NCI-H345 (cell line): ENCODE measurements at places on chromosomes 3 and 15.

GRCh38 chr15:25541228-25541627 lies 102.4 kb upstream of the UBE3A start:
- DNase-seq, result no peak

DNA sequence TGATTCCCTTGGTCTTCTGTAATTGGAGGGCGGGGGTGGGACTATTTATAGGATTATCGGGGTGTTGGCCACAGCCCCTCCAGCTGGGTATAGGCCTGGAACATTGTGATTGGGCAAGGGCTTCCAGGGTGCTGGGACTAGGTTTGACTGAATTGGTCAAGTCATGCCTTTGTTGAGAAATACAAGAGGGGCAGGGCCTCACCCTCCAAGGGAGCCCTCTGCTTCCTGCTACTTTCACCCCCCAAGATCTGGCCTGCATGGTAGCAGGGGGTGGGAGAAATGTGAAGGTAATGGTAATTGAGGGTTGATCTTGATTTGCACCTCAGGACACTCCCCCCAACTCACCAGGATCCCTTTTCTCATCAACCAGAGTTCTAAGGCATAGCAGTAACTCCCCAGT lies 25.2 kb downstream of the TRIM71 start:
- no peak for DNase-seq

GRCh38 chr3:100360757-100361496 lies 26.4 kb downstream of the NIT2 start:
- no peak for DNase-seq

DNA sequence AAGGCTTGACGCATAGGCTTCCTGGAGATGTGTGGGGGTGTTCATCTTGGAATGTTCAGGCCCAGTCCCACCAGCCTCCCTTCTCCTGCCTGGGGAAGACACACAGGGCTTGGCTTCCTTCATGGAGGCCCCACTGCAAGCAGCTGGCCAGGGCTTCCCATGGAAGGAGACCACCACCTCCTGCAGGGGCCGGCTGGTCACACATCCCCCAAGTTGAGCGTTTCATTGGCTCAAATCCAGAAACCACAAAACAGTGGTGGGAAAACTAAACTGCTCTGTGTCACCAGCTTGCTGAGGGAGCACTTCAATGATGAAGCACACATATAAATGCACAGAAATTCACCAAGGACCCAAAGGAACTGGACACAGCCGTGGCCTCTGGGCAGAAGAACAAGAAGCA lies 8.3 kb downstream of the IQSEC1 start:
- DNase-seq, result no peak

- no peak for DNase-seq
Measured at GRCh38 chr3:43279532-43279931, 6.8 kb upstream of the SNRK start.

DNA sequence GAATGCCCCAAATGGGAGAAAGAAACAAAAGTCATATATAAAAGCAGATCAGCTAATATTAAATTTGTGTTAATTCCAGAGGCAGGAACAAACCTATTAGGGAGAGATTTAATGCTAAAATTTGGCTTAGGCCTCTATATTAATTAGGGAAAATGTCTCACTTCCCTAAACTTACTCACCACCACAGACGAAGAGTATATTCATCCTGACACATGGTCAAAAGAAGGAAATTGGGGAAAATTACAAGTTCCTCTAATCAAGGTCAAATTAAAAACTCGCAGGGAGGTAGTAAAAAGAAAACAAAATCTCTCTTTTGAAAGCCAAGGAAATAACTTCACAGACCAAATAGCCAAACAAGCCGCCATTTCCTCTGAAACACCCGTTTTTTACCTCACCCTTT lies 32.2 kb downstream of the GRM2 start:
- no peak for DNase-seq

GRCh38 chr3:172257648-172258400 lies 190.4 kb downstream of the GHSR start:
- no peak for DNase-seq

GRCh38 chr15:69000725-69001503 lies 13.6 kb upstream of the NOX5 start:
- no peak for DNase-seq

GRCh38 chr3:69906351-69906966 lies 93.1 kb upstream of the SAMMSON start:
- no peak for DNase-seq

- no peak for DNase-seq
Measured at GRCh38 chr3:142647856-142648255, 51.7 kb downstream of the PLS1 start.

- no peak for DNase-seq
Measured at GRCh38 chr3:55283441-55283925, 203.6 kb downstream of the WNT5A start.

- DNase-seq, result no peak
Measured at GRCh38 chr15:71591057-71591456, 219.3 kb upstream of the NR2E3 start.

DNA sequence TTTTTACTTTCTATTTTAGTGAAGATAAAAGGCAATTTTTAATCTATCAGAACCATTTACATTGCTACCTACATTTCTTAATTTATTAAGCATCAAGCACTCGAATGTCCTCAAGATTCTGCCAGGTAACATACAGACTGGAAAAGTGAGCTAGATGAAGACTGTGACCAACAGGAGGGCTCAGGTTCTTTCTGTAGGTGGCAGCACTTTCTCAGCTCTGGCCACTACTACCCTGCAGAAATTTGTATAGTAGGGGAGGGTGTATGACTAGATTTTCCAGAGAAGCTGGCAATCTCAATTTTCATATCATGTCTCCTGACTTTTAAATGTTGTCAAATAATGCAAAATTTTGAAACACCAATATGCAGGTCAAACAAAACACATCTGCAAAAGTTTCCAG lies 165.0 kb upstream of the SUCLG2 start:
- DNase-seq, result no peak

DNA sequence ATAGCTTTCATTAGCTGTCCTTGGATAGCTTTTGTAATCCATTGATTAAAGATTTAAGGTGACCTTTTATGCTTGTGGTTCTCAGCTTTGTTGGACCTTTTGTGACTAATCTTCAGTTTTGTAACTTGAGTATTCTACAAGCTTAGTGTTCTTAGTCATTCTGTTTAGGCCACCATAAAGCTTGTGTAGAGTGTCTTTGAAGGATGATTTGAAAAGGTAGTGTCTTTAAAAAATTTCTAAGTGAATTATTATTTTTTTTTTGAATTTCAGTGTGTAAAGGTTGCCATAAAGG lies 7.5 kb downstream of the MORF4L1 start:
- no peak for DNase-seq

- no peak for DNase-seq
Measured at GRCh38 chr3:119236756-119237155, 3.9 kb downstream of the B4GALT4 start.

DNA sequence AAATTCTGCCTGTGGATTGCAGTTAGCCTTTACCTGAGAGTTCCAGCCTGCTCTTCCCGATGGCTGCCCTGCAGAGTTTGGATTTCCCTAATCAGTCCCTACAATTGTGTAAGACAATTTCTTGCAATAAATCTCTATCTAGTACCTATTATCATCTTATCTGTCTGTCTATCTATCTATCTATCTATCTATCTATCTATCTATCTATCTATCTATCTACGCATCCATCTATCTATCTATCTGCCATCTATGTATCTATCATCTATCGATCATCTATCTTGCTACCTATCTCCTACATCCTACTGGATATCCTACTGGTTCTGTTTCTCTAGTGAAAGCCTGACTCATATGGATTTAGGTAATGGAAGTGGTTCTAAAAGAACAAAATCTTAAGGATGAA lies 30.4 kb upstream of the XCR1 start:
- no peak for DNase-seq

- peak; percentile 7 for DNase-seq
Measured at GRCh38 chr3:46386205-46386604, 15.5 kb downstream of the CCR5 start.

GRCh38 chr15:88690331-88690730 lies 51.5 kb downstream of the ISG20 start:
- DNase-seq, result no peak

GRCh38 chr3:25572919-25573385 lies 91.8 kb downstream of the TOP2B start:
- no peak for DNase-seq

DNA sequence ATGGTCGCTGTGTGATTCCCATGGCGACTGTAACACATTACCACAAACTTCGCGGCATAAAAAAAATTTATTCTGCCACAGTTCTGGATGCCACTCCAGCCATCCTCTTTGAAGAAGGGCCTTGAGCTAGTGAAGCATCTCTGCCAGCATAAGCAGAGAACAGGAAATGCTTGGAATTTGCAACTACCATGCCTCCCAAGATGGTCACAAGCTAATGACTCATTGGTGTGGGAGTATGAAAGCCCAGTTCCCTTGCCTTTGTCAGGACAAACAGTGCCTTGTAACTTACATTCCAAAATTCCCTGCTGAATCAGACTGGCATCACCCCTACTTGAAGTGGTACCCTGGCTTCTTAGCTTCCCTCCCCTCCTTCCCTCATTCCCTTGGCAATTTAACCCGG lies 129.7 kb downstream of the PROS1 start:
- no peak for DNase-seq

DNA sequence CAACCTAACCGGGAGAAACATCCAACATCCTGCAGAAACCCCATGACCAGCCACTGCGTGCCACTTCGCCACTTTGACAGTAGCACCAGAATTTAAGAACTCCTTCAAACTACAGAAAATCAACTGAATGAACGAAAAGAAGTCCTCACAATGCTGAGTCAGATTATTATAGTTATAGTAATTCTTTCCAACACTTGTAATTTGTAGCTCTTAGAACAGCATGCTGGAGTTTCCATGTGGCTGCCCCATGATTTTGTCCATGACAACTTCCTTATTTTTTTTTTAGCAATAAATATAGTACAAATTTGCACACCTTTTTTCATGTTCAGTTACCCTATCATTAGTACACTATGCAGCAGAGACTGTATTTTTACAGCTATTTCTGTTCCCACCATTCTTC lies 26.1 kb upstream of the SSR3 start:
- DNase-seq, result no peak

DNA sequence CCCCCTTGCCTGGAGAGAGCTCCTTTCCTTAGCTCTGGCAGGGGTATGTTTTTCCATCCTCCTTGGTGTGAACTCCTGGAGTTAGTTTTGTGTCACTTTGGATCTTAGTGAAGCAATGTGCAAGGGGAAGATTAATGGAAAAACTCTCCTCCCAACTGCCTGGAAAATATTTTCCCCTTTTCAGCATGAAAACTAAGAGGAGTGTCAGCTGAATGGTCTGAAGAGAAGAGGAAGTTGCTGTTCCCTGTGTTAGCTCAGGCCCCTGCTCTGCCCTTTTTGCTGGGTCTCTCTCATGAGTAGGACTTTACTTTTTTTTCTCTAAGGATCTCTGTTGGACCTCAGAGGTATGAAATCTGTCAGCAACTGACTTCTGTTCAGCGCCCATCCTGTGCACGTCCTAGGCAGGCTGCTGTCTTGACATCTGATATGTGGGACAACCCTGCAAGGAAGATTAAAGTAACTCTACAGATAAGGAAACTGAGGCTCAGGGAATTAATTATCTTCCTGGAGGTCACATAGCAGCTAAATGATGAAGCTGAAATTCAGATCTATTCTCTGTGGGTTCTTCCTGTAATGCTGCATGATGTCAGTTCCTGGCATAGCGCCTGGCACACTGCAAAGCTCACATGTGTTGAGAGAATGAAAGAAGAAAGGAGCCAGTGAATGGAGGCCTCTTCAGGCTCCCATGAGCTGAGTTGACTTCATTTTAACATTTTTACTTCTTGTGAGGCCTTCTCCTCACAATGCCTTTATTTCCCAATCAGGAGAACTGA lies 109.7 kb upstream of the GALNT15 start:
- DNase-seq, result peak; percentile 23

DNA sequence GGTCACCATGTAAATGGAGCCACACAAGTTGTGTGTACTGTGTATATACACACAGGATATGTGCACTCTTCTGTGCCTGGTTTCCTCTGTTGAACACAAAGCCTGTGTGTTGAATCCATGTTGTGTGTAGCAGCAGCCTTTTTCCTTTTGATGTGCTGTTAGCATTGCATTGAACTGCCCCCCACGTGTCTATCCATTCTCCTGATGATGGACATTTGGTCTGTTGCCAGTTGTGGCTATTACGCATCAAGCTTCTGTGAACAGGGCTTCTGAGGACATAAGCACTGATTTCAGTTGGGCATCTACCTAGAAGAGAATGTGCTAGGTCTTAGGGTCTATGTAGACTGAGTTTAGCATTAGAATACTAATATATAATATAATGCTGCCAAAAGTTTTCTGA lies 77.4 kb downstream of the LSM3 start:
- no peak for DNase-seq

GRCh38 chr3:7749931-7750695 lies 751.5 kb upstream of the LMCD1 start:
- DNase-seq, result no peak

DNA sequence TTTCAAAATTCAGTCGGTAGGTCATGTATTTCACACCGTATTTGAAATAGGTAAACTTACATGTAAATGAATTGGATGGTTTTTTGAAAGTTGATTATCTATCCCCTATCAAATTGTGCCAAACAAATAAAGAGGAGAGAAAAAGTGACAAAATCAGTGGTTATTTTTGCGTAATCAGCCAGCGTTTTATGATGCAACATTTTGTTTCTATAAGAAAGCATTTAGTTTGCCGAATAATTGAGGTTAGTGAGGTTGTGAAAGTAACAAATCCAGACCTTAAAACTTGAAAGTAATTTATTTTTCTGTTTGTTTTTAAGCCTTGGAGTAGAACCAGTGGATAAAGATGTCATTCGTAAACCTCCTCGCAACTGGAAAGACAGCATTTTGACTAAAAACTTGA lies 29.3 kb downstream of the ASTE1 start:
- no peak for DNase-seq

DNA sequence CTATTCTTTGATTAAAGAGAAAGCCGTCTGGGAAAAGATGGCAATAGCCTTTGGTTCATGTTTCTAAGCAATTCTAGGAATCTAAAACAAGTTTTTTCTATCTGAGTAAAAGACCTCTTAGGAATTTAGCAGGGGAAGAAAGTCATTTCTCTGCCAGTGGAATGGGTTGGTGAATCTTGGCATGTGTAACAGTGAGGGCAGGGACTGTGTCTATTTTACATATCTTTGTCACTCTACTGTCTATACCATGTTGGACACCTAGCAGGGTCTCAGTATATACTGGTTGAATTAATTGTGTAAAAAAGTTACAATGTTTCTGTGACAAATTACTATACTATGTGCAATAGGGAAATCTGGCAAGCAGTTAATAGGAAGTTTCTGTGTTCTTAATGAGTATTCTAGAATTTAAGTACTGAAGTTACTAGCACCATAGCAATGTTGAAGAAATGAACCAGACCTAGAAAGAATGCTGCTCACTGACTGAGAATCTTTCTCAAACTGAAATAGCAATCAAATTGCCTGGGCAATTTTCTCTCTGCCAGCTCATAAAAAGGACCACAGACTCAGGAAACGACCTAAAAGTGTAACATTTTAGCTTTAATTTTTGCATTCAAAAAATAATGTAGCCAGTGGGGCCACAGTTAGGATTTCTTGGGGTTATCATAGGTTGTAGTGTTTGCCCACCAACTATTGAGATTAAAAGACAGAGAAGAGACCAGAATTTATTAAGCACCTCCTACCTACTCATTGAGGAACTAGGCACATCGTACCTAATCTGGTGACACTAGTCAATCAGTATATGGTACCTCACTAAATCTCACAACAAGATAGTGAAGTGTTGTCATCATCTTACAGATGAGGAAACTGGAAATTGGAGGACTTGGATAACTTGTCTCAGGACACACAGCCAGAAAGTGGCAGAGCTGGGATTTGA lies 56.2 kb upstream of the LEKR1 start:
- no peak for DNase-seq
